ENCODE measurements at places on chromosomes 6 and 20.

DNA sequence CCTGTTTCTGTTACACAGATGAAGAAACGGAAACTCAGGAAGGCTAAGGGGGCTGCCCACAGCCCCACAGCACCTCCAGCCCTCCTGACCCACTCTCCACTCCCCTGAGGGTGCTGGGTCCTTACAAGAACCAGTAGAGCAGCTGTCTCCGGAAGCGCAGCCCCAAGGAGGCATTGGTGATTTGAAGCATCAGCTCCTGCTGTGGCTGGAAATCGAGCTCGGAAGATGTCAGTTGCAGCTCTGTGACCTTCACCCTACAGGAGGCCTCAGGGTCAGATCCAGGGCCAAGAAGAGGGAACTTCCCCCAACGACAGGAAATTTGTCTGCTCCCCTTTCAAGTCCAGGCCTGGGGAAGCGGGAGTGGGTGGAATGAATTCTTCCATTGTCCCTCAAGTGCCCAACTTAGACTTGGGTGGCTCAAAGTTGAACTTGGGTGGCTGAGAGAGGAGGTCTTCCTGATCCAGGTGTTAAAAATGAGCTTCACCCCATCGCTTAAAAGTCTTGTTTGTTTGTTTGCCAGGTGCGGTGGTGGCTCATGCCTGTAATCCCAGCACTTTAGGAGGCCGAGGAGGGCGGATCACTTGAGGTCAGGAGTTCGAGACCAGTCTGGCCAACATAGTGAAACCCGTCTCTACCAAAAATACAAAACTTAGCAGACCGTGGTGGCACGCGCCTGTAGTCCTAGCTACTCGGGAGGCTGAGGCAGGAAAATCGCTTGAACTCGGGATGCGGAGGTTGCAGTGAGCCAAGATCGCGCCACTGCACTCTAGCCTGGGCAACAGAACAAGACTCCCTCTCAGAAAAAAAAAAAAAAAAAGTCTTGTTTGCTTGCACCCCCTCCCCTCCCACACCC is 1.9 kb downstream of the PLTP start:
- H3K36me3 ChIP-seq = peaks cover 7% of the 10 kb centered on the region
- H3K4me1 ChIP-seq = peaks cover 3% of the 10 kb centered on the region
- H3K4me3 ChIP-seq = no peak overlapping the region
- H3K27me3 ChIP-seq = no peaks in the 10 kb centered on the region

DNA sequence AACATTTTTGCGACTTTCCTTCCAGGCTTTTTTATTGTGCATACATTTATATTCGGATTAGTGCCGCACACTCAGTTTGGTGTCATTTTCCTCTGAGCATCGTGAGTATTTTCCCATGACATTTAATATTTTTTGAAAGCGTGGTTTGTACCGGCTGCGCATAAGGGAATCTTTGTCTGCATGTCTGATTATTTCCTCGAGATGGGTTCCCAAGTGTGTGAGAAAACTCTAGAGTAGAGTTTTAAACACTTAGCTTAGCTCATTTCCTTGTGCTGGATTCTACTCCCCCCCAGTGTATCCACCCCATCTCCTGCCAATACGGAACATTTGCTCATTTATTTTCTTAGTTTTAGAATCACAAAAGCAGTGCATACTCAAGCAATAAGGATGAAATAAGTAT is 94.3 kb downstream of the CDC5L start:
- no peak for DNase-seq
- no peak overlapping the region for H3K27ac ChIP-seq
- no peaks in the 10 kb centered on the region for H3K27me3 ChIP-seq
- H3K36me3 ChIP-seq = no peaks in the 10 kb centered on the region

DNA sequence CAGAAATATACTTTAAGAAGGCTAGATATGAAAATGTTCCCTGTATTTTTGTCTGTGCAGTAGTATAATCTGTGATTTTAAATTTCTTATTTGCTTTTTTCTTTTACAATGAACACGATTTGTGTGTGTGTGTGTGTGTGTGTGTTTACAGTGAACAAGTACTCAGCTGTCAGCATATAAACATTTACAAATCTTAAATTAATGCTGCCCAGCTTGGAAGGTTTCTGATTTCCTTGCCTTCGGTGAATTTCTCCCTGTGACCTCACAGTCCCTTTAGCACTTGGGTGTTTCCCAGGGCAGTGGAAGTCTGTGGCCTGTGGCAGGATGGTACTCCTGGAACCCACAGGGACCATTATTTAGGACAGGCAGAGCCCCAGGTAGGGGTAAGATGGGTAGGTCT is 37.6 kb downstream of the TXLNB start:
- H3K36me3 ChIP-seq = no peaks in the 10 kb centered on the region
- no peak overlapping the region for H3K27ac ChIP-seq
- H3K27me3 ChIP-seq = no peaks in the 10 kb centered on the region
- H3K4me3 ChIP-seq = no peak overlapping the region

DNA sequence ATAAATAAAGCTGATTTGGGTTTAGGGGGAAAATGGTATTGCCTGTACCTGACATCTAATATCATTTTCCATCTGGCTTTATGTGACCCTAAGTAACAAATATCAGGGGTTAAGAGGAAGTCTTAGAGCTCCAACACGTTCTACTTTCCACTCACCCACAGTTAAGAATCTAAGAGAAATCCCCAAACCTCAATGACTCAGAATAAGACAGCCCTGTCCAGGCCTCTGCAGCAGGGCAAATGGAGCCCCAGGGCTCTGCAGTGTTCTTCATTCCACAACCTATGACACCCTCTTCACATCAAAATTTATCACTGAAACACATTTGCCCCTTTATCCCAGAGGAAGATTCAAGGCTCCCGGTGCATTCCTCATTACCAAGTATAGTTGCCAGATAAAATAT is 20.3 kb upstream of the TENT5A start:
- H3K4me1 ChIP-seq = no peaks in the 10 kb centered on the region
- no peaks in the 10 kb centered on the region for H3K36me3 ChIP-seq
- H3K27me3 ChIP-seq = no peaks in the 10 kb centered on the region
- no peak for DNase-seq
- no peak overlapping the region for H3K4me3 ChIP-seq

DNA sequence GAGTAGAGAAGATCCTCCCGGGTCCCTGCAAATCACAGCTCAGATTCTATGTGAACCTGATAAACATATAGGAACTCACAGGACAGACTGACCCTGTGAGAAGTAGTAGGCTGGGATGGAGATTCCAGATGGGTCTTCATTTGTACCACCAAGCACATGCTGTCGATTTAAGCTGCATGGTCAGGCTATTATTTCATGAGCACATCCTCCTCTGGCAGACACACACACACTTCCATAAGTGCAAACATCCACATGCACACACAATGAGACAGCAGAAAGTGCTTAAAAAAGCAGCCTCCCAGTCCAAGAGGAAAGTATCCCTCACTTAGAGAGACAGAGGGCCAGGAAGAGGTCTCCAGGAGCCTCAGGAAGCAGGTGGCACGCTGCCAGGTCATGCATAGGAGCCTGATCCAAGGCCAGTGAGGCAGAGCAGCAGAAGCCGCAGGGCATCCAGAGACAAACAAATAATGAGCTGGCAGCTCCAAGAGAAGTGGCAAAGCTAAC is 131.8 kb downstream of the UNC5CL start:
- no peak overlapping the region for H3K4me3 ChIP-seq
- H3K4me1 ChIP-seq = peaks cover 7% of the 10 kb centered on the region
- H3K27ac ChIP-seq = no peak overlapping the region
- H3K36me3 ChIP-seq = no peaks in the 10 kb centered on the region
- no peaks in the 10 kb centered on the region for H3K27me3 ChIP-seq

- no peaks in the 10 kb centered on the region for H3K4me1 ChIP-seq
- H3K36me3 ChIP-seq = no peaks in the 10 kb centered on the region
- no peak overlapping the region for H3K27ac ChIP-seq
- H3K4me3 ChIP-seq = no peak overlapping the region
- no peak for DNase-seq
Observed at GRCh38 chr6:161366301-161366923, 92.6 kb upstream of the AGPAT4 start.

- peak overlapping the region; percentile 45 for H3K4me3 ChIP-seq
- no peaks in the 10 kb centered on the region for H3K27me3 ChIP-seq
Observed at GRCh38 chr6:28336284-28337120, 554 bp upstream of the ZSCAN31 start.

DNA sequence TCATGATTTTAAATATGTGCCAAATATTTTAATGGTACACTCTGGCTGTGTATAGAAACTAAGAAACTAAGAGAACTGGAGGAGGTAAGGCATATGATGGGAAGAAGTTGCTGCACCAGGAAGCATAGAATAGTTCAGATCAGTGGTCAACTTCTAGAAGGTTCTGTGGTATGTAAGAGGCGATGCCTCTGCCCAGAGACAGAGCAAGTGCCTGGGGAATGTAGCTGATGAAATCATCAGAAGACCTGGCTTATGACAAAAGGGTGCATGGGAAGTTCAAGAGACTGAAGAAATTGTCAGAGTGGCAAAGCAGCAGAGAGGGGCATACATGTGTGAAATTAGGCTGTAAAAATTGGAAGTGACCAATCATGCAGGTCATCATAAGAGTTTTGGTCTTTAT is 580.8 kb downstream of the BMP2 start:
- H3K27me3 ChIP-seq = no peaks in the 10 kb centered on the region
- no peak overlapping the region for H3K4me3 ChIP-seq
- DNase-seq = no peak
- H3K36me3 ChIP-seq = no peaks in the 10 kb centered on the region

GRCh38 chr20:44398335-44398734 is 42.8 kb downstream of the HNF4A start:
- peaks cover 17% of the 10 kb centered on the region for H3K4me1 ChIP-seq
- H3K36me3 ChIP-seq = no peaks in the 10 kb centered on the region
- DNase-seq = no peak
- no peaks in the 10 kb centered on the region for H3K27me3 ChIP-seq
- H3K27ac ChIP-seq = no peak overlapping the region

DNA sequence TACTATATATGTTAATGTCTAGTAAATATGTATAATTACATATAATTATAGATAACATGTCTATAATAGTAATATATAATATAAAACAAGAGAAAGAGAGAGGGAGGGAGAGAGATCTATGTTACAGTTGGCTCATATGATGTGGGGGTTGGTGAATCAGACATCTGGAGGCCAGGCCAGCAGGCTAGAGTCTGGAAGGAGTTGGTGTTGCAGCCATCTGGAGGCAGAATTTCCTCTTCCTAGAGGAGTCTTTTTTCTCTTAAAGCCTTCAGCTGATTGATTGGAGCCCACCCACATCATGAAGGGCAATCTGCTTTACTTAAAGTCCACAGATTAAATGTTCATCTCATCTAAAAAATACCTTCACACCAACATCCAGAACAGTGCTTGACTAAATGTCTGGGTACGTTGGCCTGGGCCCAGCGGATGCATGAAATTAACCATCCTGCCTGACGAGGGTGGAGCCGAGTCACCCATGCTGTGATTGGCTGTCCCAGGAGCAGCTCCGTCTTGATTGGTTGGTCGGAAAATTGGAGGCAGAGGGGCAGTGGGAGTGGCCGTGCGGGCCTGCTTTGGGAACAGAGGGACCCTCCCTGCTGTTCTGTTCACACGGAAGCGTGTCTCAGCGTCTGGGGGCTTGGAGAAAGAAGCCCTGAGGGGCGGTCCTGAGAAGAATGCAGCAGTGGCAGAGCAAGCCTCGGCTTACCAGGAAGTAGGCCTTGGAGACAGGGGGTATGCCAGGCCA is 392.4 kb downstream of the QKI start:
- H3K27ac ChIP-seq = no peak overlapping the region
- no peaks in the 10 kb centered on the region for H3K4me1 ChIP-seq
- no peaks in the 10 kb centered on the region for H3K36me3 ChIP-seq
- no peak overlapping the region for H3K4me3 ChIP-seq
- DNase-seq = no peak

DNA sequence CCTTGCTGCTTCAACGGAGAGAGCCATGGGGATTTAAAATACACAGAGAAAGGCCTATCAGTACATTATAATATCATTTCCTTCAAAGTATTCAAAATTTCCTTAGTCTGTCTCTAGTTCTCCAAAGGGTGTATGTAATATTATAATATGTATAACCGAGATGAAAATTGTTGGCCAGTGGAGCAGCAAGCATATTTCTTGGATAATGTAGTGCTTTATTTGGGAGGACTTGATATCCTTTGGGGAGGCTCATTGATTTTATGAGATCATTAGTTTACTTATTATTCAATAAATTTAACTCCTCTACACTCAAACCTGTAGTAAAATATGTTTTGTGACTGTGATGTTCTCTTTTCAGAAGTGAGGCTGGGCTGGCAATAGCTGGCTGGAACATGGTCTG is 802.9 kb upstream of the FLRT3 start:
- H3K27me3 ChIP-seq = no peaks in the 10 kb centered on the region
- no peak overlapping the region for H3K4me3 ChIP-seq
- peaks cover 30% of the 10 kb centered on the region for H3K4me1 ChIP-seq
- H3K27ac ChIP-seq = peak overlapping the region; percentile 10

- no peaks in the 10 kb centered on the region for H3K27me3 ChIP-seq
- DNase-seq = no peak
- H3K27ac ChIP-seq = no peak overlapping the region
- no peak overlapping the region for H3K4me3 ChIP-seq
- no peaks in the 10 kb centered on the region for H3K4me1 ChIP-seq
Observed at GRCh38 chr20:57991211-57991881, 237.1 kb downstream of the ANKRD60 start.

DNA sequence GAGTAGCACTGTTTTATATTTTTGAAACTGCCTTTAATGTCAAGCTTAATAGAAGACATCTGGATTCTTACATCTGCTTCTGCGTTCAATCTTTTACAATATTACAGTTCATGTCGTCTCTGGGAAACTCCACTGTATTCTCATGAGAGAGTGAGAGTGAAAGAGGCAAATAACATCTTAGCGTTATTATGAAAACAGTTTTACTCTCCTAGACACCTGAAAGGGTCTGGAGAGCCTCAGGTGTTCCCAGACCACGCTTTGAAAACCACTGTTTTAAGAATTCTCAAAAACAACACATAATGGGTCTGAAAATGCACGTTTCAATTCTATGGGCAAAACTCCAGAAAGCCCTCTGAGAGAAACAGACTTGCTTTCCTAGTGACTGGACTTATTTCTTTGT is 63.3 kb downstream of the ARHGAP18 start:
- no peak for DNase-seq
- H3K4me3 ChIP-seq = no peak overlapping the region
- peak overlapping the region; percentile 20 for H3K27ac ChIP-seq
- H3K36me3 ChIP-seq = no peaks in the 10 kb centered on the region

DNA sequence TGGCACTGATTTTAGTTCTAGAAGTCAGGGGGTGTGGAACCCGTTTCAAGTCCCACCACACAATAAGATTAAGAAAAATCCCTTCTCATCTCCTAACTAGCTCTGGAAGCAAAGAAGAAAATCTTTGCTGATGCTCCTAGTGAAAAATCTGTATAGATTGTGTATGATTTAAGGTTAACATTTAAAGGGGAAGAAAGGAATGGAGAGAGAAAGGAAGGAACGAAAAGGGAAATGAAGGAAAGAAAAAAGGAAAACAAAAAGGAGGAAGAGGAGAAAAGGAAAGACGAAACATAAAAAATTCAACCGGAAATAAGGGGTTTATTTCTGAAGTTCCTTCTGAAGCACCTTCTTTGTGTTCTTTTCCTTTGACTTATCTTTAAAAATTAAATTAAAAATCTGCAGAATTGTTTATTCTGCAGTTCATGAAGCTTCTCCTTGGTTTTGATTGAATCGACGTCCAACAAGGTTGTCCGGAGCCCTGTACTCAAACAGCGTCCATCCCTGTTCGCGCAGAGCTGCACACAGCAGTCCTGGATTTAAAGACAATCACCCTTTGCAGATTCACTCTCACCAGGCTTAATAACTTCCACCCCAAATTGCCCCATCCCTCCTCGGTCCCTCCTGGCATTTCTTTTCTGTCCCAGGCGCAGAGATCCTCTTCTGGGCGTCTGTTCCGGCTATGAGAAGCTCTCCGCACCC is 1.6 kb upstream of the TFAP2B start:
- H3K36me3 ChIP-seq = no peaks in the 10 kb centered on the region
- peaks cover 6% of the 10 kb centered on the region for H3K27me3 ChIP-seq
- no peak for DNase-seq
- no peak overlapping the region for H3K4me3 ChIP-seq

- H3K36me3 ChIP-seq = no peaks in the 10 kb centered on the region
- no peaks in the 10 kb centered on the region for H3K4me1 ChIP-seq
- H3K27me3 ChIP-seq = no peaks in the 10 kb centered on the region
- H3K4me3 ChIP-seq = peak overlapping the region; percentile 38
- H3K27ac ChIP-seq = peak overlapping the region; percentile 26
Observed at GRCh38 chr6:12288211-12288618, 1.9 kb upstream of the EDN1 start.

Measured in pancreas (tissue), 10 donors.